ENCODE measurements at places on chromosomes 12 and 14.

GRCh38 chr14:50607181-50607580 lies 47.2 kb downstream of the ATL1 start:
- DNase-seq: no peak

DNA sequence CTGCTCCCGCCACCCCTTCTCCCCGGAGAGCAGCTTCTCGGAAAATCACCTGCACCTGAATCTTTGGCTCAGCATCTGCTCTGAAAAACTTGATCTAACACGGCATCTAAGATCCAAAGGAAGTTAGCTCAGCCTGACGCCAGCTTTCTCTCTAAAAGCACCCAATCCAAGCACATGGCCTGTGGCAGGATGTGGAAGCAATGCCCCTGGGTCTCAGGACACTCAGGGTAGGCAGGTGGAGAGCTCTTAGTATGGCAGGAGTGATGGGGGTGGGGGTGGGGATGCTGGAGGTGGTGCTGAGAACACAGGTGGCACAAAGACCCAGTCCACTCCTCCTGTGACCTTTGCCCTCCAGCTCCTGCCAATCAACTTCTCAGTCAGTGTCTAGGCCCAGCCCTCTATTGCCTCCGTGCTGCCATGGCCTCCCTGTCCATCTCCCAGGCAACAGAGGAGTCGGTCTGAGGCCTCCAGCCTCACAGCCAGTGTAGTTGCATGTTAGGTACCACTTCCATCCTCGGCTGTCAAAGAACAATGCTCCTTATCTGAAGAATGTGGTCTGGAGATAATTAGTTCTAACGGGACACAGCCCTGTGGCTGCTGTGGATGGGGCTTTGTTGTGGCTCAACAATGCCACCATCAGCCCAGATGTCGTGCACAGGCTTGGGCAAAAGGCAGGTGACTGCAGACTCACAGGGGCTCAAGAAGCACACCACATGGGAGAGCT lies 180.0 kb upstream of the C14orf180 start:
- no peak for DNase-seq

- DNase-seq: no peak
Measured at GRCh38 chr14:81268016-81268416, 47.3 kb upstream of the GTF2A1 start.

DNA sequence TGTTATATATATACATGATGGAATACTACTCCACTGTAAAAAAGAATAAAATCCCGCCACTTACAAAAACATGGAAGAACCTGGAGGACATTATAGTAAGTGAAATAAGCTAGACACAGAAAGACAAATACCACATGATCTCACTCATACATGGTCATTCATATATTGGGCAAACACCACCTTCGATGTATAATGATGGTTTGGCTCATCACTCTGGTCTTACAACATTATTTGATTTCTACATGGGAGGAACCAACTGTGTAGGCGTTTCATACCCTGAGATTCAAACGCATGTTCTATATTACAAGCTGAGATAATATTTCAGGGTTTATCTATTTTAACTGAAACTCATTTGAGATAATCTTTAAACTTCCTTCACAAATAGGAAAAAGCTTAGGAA lies 48.3 kb downstream of the ABCD2 start:
- DNase-seq: no peak

Measured in glutamatergic neuron (in vitro differentiated cells).